ENCODE measurements at places on chromosomes 3 and 15. TPM values are rescaled to one million over a fixed set of nuclear protein-coding genes. Genes with fewer than 3 reads are reported as not detected.
A peak's percentile ranks its signal among the peaks of the same experiment; 100 is the strongest.

DNA sequence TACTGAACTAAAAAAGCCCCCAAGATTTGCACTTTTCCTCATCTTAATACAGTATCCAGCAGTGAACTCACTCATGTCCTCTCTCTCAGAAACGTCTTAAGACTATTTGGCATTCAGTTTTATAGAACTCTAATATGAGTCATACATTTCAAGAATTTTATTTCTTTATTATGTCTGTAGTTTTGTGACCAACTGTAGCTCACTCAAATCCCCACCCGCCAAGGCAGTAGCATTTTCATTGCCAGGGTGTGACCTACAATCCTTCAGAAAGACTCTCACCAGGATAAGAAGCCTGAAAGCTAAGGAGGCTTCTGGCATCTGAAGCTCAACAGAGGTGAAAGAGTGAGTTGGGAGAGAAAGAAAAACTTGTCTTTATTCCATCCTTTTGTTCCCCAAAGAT lies 537.1 kb downstream of the RSL24D1 start:
- no peak overlapping the region for H3K27ac ChIP-seq
- no peaks in the 10 kb centered on the region for H3K36me3 ChIP-seq
- H3K4me3 ChIP-seq, result no peak overlapping the region
- H3K27me3 ChIP-seq, result no peaks in the 10 kb centered on the region
- no peaks in the 10 kb centered on the region for H3K4me1 ChIP-seq
- no peak for DNase-seq

CSPG4 gene
- not detected for total RNA-seq

RSRC1 gene
- 41.8 TPM for total RNA-seq

DNA sequence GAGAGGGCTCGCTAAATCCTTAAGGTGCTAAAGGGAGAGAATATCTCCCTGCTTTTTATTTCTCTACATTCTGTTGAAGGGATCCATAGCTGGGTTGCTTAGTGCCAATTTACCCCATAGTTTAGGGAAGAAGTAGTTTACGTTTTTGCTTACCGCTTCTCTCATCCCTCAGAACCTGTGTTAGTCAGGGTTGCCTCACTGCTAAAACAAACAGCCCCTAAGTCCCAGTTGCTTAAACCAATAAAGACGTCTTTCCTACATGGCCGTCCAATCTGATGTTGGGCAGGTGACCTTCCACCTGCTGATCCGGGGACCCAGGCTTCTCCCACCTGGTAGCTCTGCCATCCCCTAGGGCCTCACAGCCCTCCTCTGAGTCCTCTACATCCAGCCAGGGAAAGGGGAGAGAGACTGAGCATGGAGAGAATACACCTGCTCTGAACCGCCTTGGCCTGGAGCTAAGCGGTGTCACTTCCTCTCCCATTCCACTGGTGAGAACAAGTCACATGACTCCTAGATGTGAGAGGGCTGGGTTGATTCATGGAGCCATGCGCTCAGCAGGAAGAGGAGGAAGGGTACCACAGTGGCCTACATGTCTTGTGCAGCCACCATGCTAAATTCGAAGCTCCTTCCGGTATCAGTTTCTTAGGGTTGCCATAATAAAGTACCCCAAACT lies 26.3 kb downstream of the DNASE1L3 start:
- no peaks in the 10 kb centered on the region for H3K36me3 ChIP-seq
- H3K4me3 ChIP-seq, result no peak overlapping the region
- no peak for DNase-seq
- H3K27ac ChIP-seq, result no peak overlapping the region
- H3K4me1 ChIP-seq, result no peaks in the 10 kb centered on the region

GRCh38 chr3:12601072-12601471 lies 44.2 kb downstream of the MKRN2 start:
- no peak for DNase-seq
- H3K4me1 ChIP-seq, result no peaks in the 10 kb centered on the region
- H3K27ac ChIP-seq, result no peak overlapping the region
- peaks cover 32% of the 10 kb centered on the region for H3K36me3 ChIP-seq

MUSTN1 gene
- total RNA-seq, result not detected

- peaks cover 5% of the 10 kb centered on the region for H3K36me3 ChIP-seq
- peak overlapping the region; percentile 9 for H3K27ac ChIP-seq
- peak; percentile 45 for DNase-seq
- peak overlapping the region; percentile 25 for H3K4me3 ChIP-seq
- H3K27me3 ChIP-seq, result peaks cover 88% of the 10 kb centered on the region
- H3K4me1 ChIP-seq, result peaks cover 21% of the 10 kb centered on the region
Measured at GRCh38 chr3:181700168-181701087, 11.3 kb upstream of the SOX2 start.

- H3K27me3 ChIP-seq, result no peaks in the 10 kb centered on the region
- DNase-seq, result no peak
- no peaks in the 10 kb centered on the region for H3K36me3 ChIP-seq
- no peaks in the 10 kb centered on the region for H3K4me1 ChIP-seq
Measured at GRCh38 chr3:55169161-55169560, 241.3 kb upstream of the LRTM1 start.

GRCh38 chr3:36992806-36993325 lies at the start of gene EPM2AIP1:
TSS of gene EPM2AIP1 (minus strand) at chr3:36993131. CDS start at chr3:36993077, 54 bp downstream.
- no peak within 1 kb of the TSS for H3K27ac ChIP-seq
- peaks cover 44% of the 10 kb centered on the region for H3K36me3 ChIP-seq

DNA sequence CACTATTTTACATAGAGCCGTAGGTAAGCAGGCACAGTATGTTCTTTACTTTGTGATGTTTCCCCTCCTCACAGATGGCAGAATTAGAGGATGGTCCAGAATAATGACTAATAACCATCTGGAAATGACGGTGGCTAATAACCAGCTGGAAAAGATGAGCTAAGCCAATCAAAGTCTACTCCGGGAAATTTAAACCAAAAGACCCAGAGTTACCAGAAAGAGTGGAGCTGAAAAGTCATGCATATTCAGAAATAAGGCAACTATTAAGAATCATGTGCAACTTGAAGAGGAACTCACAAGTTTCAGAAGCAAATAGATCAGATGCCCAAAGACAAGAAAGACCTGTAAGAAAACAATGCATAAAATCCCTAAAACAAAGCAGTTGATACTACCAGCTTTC lies 33.6 kb downstream of the DMXL2 start:
- no peak overlapping the region for H3K4me3 ChIP-seq
- DNase-seq, result no peak
- no peaks in the 10 kb centered on the region for H3K4me1 ChIP-seq

- H3K36me3 ChIP-seq, result no peaks in the 10 kb centered on the region
- H3K27me3 ChIP-seq, result peaks cover 37% of the 10 kb centered on the region
- no peak for DNase-seq
- peak overlapping the region; percentile 71 for H3K27ac ChIP-seq
- peak overlapping the region; percentile 82 for H3K4me3 ChIP-seq
Measured at GRCh38 chr3:184524981-184525336, 36.6 kb upstream of the EPHB3 start.

- no peak overlapping the region for H3K27ac ChIP-seq
- H3K4me3 ChIP-seq, result no peak overlapping the region
- H3K36me3 ChIP-seq, result no peaks in the 10 kb centered on the region
- H3K4me1 ChIP-seq, result no peaks in the 10 kb centered on the region
- H3K27me3 ChIP-seq, result peaks cover 7% of the 10 kb centered on the region
- DNase-seq, result no peak
Measured at GRCh38 chr3:133112666-133113065, 74.5 kb downstream of the TMEM108 start.

KLHL40 gene
- total RNA-seq, result not detected

DNA sequence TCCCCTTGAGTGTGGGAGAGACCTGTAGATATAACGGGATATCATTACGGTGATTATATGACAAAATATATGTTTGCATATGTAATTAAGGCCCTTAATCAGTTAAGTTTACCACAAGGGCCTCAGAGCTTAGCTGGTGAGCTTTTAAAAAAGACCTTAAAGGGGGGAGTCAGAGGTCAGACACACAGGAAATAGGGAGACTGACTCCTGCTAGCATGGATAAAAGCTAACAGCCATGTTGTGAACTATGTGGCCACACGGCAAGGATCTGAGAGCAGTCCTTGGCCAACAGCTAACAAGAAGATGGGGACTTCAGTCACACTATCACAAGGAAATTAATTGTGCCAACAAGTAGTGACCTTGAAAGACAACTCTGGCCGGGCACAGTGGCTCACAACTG lies 3.1 kb downstream of the STAG1 start:
- no peak overlapping the region for H3K27ac ChIP-seq
- peaks cover 51% of the 10 kb centered on the region for H3K4me1 ChIP-seq
- DNase-seq, result no peak

DNA sequence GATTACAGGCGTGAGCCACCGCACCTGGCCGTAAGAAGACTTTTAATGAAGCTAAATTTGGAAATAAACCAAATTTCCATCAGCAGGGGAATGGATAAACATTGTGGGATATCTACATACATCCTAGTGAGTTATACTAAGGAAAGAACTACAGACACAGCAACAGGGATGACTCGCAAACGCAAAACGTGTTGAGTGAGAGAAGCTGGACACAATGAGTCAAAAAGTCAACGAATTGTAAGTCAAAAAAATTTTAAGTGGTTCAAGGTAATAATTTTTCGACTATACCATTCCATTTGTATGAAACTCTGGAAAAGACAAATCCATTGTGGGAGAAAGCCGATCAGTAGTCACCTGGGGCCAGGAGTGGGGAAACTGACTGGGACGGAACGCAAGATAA lies 19.9 kb downstream of the PLA2G4F start:
- peaks cover 10% of the 10 kb centered on the region for H3K27me3 ChIP-seq
- H3K4me1 ChIP-seq, result peaks cover 10% of the 10 kb centered on the region
- peak overlapping the region; percentile 15 for H3K4me3 ChIP-seq
- H3K27ac ChIP-seq, result no peak overlapping the region

FAM227B gene
- 2.9 TPM for total RNA-seq

- H3K4me3 ChIP-seq, result no peak overlapping the region
- DNase-seq, result no peak
- H3K27ac ChIP-seq, result no peak overlapping the region
- H3K36me3 ChIP-seq, result no peaks in the 10 kb centered on the region
- H3K27me3 ChIP-seq, result peaks cover 11% of the 10 kb centered on the region
Measured at GRCh38 chr15:85897895-85898717, 103.4 kb upstream of the KLHL25 start.

CCR3 gene
- not detected for total RNA-seq

GRCh38 chr3:73572368-73572767 lies 52.4 kb downstream of the PDZRN3 start:
- H3K27ac ChIP-seq, result no peak overlapping the region
- no peaks in the 10 kb centered on the region for H3K4me1 ChIP-seq
- H3K4me3 ChIP-seq, result no peak overlapping the region
- H3K36me3 ChIP-seq, result no peaks in the 10 kb centered on the region
- DNase-seq, result no peak

DNA sequence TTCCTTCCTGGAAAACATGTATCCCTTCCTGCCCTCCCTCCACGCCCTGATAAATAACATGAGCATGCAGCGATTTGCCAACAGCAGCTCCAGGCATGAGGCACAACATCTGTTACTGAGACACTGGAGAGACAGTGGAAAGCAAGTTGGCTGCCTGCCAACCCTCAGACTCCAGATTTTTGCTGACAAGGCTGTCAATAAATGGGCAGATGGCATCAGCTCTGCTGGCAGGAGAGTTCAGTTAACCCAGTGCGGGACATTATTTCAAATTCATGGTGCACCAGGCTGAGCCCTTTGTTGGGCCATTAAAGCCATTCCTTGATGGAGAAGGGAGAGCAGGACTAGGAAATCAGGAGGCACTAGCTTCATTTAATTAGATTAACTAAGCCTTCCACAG lies 293.3 kb downstream of the MEX3B start:
- H3K36me3 ChIP-seq, result no peaks in the 10 kb centered on the region
- H3K27me3 ChIP-seq, result peaks cover under 1% of the 10 kb centered on the region
- no peak overlapping the region for H3K4me3 ChIP-seq
- DNase-seq, result no peak
- no peaks in the 10 kb centered on the region for H3K4me1 ChIP-seq

MAP1A gene
- 2.2 TPM for total RNA-seq

OXTR gene
- 1.0 TPM for total RNA-seq

PFN2 gene
- total RNA-seq, result 0.42 TPM

GRCh38 chr15:76328958-76329357 lies 7.6 kb upstream of the ISL2 start:
- H3K4me3 ChIP-seq, result no peak overlapping the region
- H3K27ac ChIP-seq, result no peak overlapping the region
- no peak for DNase-seq

- H3K4me3 ChIP-seq, result no peak overlapping the region
- no peaks in the 10 kb centered on the region for H3K36me3 ChIP-seq
- DNase-seq, result no peak
- no peak overlapping the region for H3K27ac ChIP-seq
- H3K4me1 ChIP-seq, result no peaks in the 10 kb centered on the region
Measured at GRCh38 chr3:42300778-42301177, 34.8 kb upstream of the CCK start.

GOLGA8G gene
- total RNA-seq, result not detected

- H3K36me3 ChIP-seq, result no peaks in the 10 kb centered on the region
- no peak for DNase-seq
- no peaks in the 10 kb centered on the region for H3K4me1 ChIP-seq
- no peak overlapping the region for H3K27ac ChIP-seq
- peaks cover 5% of the 10 kb centered on the region for H3K27me3 ChIP-seq
- H3K4me3 ChIP-seq, result no peak overlapping the region
Measured at GRCh38 chr3:42707620-42708355, 5.2 kb upstream of the HHATL start.

MOBP gene
- total RNA-seq, result not detected

IMPG2 gene
- total RNA-seq, result 0.05 TPM

TRPM1 gene
- total RNA-seq, result not detected

ALDH1L1 gene
- total RNA-seq, result not detected

GRCh38 chr3:46191730-46192129 lies 16.4 kb downstream of the CCR1 start:
- DNase-seq, result no peak
- H3K4me1 ChIP-seq, result peaks cover 24% of the 10 kb centered on the region
- H3K27me3 ChIP-seq, result peaks cover 5% of the 10 kb centered on the region
- no peak overlapping the region for H3K27ac ChIP-seq
- no peak overlapping the region for H3K4me3 ChIP-seq

DNA sequence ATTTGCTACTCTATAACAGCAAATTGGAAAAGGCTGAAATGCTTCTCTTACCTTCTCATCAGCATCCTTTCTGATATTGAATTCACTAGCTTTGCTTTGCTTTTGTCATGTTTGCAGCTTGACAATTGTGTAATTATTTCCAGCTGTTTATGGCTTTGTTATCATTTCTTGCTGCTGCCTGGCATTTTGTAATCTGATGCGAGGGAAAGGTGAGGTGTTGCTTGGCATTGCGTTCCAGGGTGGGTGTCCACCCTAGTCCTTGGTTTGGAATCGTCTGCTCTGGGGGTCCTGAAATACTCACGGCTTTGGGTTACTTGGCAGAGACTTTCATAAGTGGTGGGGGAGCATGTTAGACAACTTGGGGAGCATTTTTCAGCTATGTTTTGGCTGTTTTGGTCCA lies 2.9 kb downstream of the CACNA2D3 start:
- DNase-seq, result no peak
- no peak overlapping the region for H3K27ac ChIP-seq
- H3K27me3 ChIP-seq, result peaks cover 40% of the 10 kb centered on the region
- no peaks in the 10 kb centered on the region for H3K36me3 ChIP-seq
- H3K4me3 ChIP-seq, result no peak overlapping the region
- no peaks in the 10 kb centered on the region for H3K4me1 ChIP-seq

CIAO2A gene
- total RNA-seq, result 70.1 TPM

GOLGB1 gene
- total RNA-seq, result 23.2 TPM

GRCh38 chr3:162367429-162368260 lies 871.0 kb downstream of the OTOL1 start:
- no peak for DNase-seq
- H3K27ac ChIP-seq, result no peak overlapping the region
- no peaks in the 10 kb centered on the region for H3K27me3 ChIP-seq
- H3K4me3 ChIP-seq, result no peak overlapping the region
- H3K36me3 ChIP-seq, result no peaks in the 10 kb centered on the region
- no peaks in the 10 kb centered on the region for H3K4me1 ChIP-seq

TRH gene
- total RNA-seq, result not detected

Data from activated T-helper 1 cell treated with anti-CD3 and anti-CD28 coated beads, Interleukin-12 subunit alpha, Interleukin-12 subunit beta, Interleukin-2, Interleukin-4 antibody, amounts not matched to agents 30 ng/mL and 10 ng/mL and 1 ng/mL, durations not matched to agents 14 hours and 24 hours and 36 hours (primary cell).